CD4-positive, alpha-beta T cell treated with Interleukin-6 for 4 hours (primary cell): ENCODE measurements at places on chromosomes 6 and 20.
A peak's percentile ranks its signal among the peaks of the same experiment; 100 is the strongest.

DNA sequence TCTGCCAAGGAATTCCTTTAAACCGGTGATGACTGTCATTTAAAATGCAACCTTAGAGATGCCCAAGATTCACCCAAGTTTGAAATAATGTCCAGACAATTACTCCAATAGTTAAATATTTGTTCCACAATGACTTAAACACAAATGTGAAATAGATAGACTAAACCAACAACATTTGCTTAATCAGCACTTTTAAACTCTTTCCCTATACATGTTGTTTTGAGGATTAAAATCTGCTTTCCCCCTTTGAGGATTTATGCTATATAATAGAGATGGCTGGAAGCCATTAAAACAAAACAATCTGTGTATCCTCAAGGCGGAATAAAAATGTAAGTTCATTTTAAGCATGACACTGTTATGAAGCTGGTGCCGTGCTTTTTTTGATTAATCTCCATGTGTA is 297.8 kb upstream of the RSPO3 start:
- no peak for DNase-seq

- no peak for DNase-seq
Measured at GRCh38 chr6:13164291-13164690, 164.0 kb downstream of the TBC1D7 start.

DNA sequence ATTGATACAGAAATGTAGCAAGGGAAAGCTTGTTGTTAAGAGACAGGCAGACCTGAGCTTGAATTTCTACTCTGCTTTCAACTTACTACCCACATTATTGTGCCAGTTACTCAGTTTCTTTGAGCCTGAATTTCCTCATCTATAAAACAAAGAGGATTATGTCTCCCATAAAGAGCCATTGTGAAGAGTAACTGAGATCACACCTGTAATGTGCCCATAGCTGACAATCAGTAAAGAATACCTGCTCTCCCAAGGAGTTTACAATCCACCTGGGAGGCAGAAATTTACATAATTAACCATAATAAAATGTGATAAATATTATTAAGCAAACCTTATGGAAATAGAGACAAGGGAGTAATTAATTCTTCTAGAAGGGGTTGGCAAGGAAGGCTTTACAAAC is 204.9 kb downstream of the EPM2A start:
- DNase-seq, result no peak

- no peak for DNase-seq
Measured at GRCh38 chr20:14544688-14545087, 207.3 kb upstream of the FLRT3 start.

GRCh38 chr6:155177363-155177961 is 86.4 kb upstream of the CLDN20 start:
- DNase-seq, result peak; percentile 57

DNA sequence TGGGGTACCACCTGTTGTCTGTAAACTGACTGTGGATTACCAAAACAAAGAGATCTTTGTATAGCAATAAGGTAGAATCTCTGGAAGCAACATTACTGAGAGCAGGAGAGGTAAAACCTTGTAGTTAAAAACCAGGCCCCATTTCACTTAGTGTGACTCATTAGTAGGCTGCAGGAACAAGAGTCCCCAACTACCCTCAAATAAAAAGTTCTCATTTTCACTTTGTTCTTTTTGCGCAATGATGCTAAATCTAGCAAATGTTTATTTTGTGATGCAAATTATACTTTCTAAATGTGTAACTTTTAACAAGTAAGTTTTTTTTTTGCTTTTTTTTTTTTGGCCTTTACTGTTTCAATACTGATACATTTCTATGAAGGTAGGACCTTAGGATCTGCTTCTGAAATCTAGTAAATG is 67.1 kb downstream of the ESF1 start:
- DNase-seq, result no peak
